Fibroblast of villous mesenchyme (primary cell): ENCODE measurements at places on chromosomes 5 and 9. TPM values are rescaled to one million over a fixed set of nuclear protein-coding genes. Genes with fewer than 3 reads are reported as not detected.

- no peak for DNase-seq
These were observed 198.2 kb downstream of the GLIS3 start for GRCh38 chr9:4101667-4102066.

- DNase-seq: no peak
These were observed 28.7 kb downstream of the ROR2 start for GRCh38 chr9:91921371-91921770.

GRCh38 chr5:132269635-132270334 lies 12.3 kb downstream of the PDLIM4 start:
- DNase-seq: peak; percentile 33

DNA sequence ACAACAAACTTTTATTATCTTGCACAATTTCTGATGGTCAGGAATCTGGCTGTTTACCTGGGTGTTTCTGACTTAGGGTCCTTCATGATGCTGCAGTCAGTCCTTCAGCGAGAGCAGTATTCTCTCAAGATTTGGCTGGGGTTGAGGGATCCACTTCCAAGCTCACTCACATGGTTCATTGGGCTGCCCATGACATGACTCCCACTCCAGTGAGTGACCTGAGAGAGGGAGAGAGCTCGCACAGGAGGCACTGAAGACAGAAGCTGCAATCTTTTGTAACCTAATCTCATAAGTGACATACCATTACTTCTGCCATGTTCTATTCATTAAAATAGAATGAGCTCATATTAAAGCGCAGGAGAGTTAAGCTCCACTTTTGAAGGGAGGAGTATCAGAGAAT lies 212.6 kb downstream of the SPATA31D1 start:
- DNase-seq: no peak

- no peak for DNase-seq
These were observed 126.3 kb upstream of the IRX4 start for GRCh38 chr5:2008851-2009629.

- DNase-seq: no peak
These were observed 396.2 kb downstream of the EFNA5 start for GRCh38 chr5:107274571-107274970.

The RGS7BP gene
- 0.32 TPM in 1 of 2 replicates, not detected in the other for total RNA-seq

The HINT2 gene
- total RNA-seq: 13.8 and 27.4 TPM in 2 replicates

The PGM5 gene
- total RNA-seq: 2.6 and 5.8 TPM in 2 replicates

- DNase-seq: no peak
These were observed 37.6 kb downstream of the RHOBTB3 start for GRCh38 chr5:95768731-95769130.

The SH3TC2 gene
- 3.9 and 13.4 TPM in 2 replicates for total RNA-seq

The HCN1 gene
- under 0.01 TPM in 2 replicates for total RNA-seq

The PCDH1 gene
- 0.43 and 3.5 TPM in 2 replicates for total RNA-seq

The CCL19 gene
- total RNA-seq: not detected in 2 replicates

The CCDC69 gene
- 3.0 and 3.2 TPM in 2 replicates for total RNA-seq

DNA sequence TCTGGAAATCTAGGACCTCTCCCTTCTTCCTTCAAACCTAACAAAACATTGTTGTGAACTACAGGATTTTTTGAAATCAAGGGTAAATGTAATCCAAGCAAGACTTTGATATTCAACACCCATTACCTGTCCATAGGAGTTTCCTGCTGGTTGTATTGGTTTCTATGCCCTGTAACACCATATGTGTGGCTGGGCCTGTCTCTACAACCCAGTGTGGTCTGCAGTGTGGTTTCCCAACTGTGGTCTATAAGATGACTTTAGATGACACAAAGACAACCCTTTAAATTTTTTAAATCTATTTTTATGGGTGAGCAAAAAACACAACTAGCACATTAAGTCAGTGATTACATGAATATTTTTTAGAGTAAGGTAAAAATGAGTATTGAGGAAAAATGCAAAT lies 93.1 kb downstream of the SMIM15 start:
- no peak for DNase-seq

DNA sequence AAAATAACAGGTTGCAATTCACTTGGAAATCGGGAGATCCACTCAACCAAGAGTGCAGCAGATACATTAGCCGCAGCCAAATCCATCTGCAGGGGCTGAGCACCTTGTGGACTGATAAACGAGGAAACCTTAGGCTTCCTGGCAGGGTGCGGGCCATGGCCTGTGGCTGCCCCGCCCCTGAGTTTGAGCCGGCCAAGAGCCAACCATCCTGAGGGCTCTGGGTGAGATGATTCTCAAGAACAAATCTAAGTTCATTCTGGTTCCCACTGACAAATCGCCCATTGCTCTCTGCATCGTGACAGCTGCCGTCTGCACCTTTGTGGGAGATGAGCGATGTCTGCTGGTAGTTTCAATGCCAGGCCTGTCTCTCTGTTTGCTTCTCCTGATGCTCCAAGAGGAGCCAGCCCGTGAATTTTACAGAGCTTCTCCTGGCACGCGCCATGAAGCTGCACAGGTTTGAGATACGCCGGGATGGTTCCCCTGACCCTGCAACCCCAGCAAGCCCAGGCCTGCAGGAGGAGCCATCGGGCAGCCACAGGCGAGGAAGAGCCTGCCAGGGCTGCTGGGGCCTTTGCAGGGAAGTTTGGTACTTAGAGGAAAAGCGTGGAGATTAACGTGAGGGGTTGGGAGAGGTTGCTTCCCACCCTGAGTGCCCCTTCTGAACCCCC lies 154.0 kb downstream of the OLFM1 start:
- no peak for DNase-seq

The GPR150 gene
- 0.32 and 0.43 TPM in 2 replicates for total RNA-seq

- no peak for DNase-seq
These were observed 1032.5 kb downstream of the DTWD2 start for GRCh38 chr5:117955831-117956230.

DNA sequence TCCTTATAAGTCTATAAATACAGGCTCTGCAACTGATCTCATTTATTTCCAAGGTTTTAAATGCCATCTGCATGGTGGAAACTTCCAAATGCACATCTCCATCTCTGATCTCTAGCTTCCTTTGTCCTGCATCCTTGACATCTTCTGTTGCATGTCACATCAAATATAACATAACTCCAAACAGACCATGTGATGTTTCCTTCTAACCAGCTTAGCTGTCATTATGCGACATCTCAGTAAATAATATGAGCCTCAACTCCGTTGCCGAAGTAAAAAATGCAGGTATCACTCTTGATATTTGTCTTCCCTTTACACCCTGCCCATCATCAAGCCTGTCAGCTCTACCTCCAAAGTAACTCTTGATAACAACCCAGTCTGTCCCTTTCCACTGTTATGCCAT lies 506.4 kb upstream of the C9orf72 start:
- no peak for DNase-seq

DNA sequence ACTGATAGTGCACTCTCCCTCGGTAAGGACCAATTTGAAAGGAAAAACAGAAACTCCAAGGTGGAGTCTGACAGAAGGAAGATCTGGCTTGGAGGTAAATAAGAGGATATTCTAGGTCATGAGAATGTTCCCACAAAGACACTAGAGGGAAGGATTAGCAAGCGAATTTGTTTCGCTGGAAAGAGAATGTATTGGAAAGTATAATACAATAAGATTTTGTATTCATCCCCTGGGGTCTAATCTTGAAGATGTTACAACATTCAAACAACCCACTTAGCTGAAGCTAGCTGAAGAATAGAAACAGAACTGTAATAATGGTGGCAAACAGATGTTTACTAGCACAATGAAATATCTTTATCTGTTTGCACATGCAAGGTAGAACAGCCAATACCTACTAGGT lies 158.7 kb downstream of the GNAQ start:
- DNase-seq: no peak

DNA sequence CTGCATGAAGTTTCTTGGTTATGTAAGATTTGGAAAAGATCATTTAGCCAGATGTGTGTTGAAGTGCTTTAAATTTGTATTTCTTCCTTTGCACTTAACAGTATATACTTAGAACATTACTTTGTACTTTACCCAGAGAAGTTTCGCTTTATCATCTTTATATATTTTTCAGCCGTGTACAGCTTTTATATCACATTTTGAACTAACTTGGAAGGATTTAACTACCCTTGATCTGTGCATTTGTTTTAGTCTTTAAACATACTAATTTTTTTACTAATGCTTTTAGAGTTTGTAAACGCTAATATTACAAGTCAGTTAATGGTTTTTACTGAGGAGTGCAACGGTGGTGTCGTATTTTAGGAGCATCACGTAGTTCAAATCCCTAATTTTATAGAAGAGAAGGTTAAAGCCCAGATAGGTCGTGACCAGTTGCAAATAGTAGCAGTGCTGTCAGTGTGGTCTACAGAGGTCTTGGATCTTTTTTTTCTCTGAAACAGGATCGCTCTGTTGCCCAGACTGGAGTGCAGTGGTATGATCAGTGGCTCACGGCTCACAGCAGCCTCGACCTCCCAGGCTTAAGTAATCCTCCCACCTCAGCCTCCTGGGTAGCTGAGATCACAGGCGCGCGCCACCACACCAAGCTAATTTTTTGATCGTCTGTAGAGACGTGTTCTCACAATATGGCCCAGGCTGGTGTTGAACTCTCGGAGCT lies 2.0 kb downstream of the MATR3 start:
- DNase-seq: no peak

GRCh38 chr9:130319300-130319699 lies 53.7 kb downstream of the HMCN2 start:
- no peak for DNase-seq

- no peak for DNase-seq
These were observed 34.0 kb upstream of the ARAP3 start for GRCh38 chr5:141716009-141716408.

The ALDH7A1 gene
- 28.7 and 34.5 TPM in 2 replicates for total RNA-seq

- DNase-seq: peak; percentile 7
These were observed 70.3 kb downstream of the CTSL start for GRCh38 chr9:87796196-87796595.

- DNase-seq: no peak
These were observed 60.9 kb downstream of the ADRB2 start for GRCh38 chr5:148887123-148887881.

The TAF9 gene
- total RNA-seq: 66.4 and 94.6 TPM in 2 replicates

- no peak for DNase-seq
These were observed 50.3 kb upstream of the ACO1 start for GRCh38 chr9:32334112-32334511.

The TXNDC8 gene
- total RNA-seq: not detected in 2 replicates

GRCh38 chr9:136992819-136993369 lies 672 bp downstream of the PAXX start:
- no peak for DNase-seq

GRCh38 chr5:81395262-81395661 lies 1.3 kb upstream of the ACOT12 start:
- no peak for DNase-seq

DNA sequence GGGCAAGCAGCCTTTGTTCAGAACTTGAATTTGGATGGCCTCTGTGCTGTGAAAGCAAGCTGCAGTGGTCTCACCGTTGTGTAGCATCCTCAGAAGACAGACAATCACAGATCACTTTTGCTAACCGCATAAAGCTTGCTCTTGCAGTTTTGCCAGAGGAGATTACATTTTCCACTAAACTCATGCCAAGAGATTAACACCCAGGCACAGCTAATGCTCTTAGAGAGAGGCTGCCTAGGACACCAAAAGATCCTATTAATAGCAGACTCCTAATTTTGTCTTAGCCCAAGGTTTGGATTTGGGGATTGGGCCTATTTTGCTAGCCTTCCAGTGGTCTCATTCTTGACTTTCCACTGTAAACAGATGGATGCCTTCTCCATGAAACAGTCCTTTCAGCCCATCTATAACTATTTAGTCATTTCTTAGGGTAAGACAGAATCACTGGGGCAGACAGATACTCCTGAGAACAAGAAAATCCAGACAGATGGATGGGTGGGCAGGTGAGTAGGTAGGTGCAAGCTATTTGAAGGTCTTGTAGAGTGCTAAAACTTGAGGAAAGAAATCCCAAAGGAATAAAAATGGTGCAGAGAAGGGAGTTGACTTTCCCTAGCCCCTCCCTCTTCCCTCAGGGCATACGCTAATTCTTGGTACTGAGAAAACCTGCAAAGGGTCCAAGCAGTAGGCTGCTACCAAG lies 506.2 kb downstream of the SPOCK1 start:
- no peak for DNase-seq

GRCh38 chr9:133106511-133107244 lies 14.4 kb downstream of the RALGDS start:
- no peak for DNase-seq

DNA sequence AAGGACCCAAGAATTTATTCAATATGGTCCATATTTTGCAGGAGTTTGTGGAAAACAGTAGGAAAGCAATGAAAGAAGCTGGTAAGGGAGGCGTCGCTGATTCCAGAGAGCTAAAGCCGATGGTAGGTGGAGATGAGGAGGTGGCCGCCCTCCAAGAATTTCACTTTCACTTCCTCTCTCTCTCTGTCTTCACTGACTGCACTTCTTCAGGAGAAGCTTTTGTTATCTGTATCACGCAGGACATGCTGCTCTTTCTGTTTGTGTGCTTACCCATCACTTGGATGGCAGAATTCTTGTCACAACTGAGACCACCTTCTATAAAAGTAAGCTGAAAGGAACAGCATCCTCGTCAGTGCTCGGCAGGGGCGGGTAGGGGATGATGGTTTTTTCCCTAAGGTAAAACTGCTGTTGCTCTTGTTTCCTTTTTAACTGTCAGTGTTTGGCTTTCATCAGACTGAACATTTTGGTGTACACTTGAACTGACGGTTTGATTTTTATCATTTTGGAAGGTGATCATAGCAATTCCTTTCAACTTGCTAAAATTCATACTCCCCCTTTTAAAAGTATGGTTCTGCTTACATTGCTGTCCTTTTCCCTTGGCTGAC lies 62.4 kb upstream of the FSD1L start:
- peak; percentile 66 for DNase-seq

The HMMR gene
- total RNA-seq: 10.0 and 32.8 TPM in 2 replicates

DNA sequence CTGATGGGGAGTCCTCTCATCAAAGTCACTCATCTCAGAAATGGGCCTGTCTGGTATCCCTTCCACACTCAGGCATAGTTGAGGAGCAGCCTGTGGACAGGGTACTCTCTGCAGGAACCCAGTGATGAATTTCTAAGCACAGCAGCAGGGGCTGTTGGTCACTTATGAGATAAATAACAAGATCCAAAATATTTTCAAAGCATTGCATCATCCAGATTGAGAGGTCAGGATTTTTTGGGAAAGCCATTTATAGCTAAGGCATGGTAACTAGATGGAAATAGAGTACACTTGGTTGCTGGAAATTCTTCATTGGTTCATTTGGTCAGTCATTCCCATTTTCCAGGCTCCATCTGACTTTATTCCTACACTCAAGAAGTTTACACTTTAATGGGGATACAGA lies 246.8 kb upstream of the RAI14 start:
- DNase-seq: no peak

The UBE2B gene
- 20.3 and 28.9 TPM in 2 replicates for total RNA-seq

GRCh38 chr5:14730881-14731280 lies 66.4 kb downstream of the OTULIN start:
- DNase-seq: no peak
